ENCODE measurements at places on chromosomes 2 and 18. TPM values are rescaled to one million over a fixed set of nuclear protein-coding genes. Genes with fewer than 3 reads are reported as not detected.

Gene SCLY
- 7.3 TPM for total RNA-seq

Gene NEURL3
- total RNA-seq = not detected

Gene EIF2B4
- 40.6 TPM for total RNA-seq

Gene GPR155
- 7.8 TPM for total RNA-seq

Gene ALPG
- total RNA-seq = not detected

Gene POTEC
- not detected for total RNA-seq

Gene KCNJ3
- total RNA-seq = not detected

Gene MFSD2B
- not detected for total RNA-seq

Gene TXNDC2
- 0.44 TPM for total RNA-seq

Gene RUFY4
- total RNA-seq = 0.60 TPM

Gene GAL3ST2
- total RNA-seq = not detected

Gene GALR1
- 0.09 TPM for total RNA-seq

Gene HOXD1
- total RNA-seq = 0.95 TPM

Gene BUB1
- total RNA-seq = 3.7 TPM

Gene FAP
- total RNA-seq = 6.4 TPM

Gene NPPC
- not detected for total RNA-seq

Gene TUBA4B
- total RNA-seq = not detected

Gene ITPRIPL1
- total RNA-seq = 7.6 TPM

Gene BBS5
- total RNA-seq = 5.8 TPM

Gene FNDC4
- total RNA-seq = 58.0 TPM

Gene CFAP53
- total RNA-seq = 1.3 TPM

Gene SPRED2
- 45.4 TPM for total RNA-seq

Gene MYL1
- not detected for total RNA-seq

Gene ANO7
- total RNA-seq = 0.60 TPM
